A375 (cell line): ENCODE measurements at places on chromosomes 16 and 17. TPM values are rescaled to one million over a fixed set of nuclear protein-coding genes. Genes with fewer than 3 reads are reported as not detected.

Gene PLXDC1
- total RNA-seq: under 0.01 and 0.05 TPM in 2 replicates

Gene NATD1
- total RNA-seq: 2.3 and 2.6 TPM in 2 replicates

Gene CD300LG
- total RNA-seq: not detected in 2 replicates

Gene B4GALNT2
- total RNA-seq: not detected in 2 replicates

Gene GALK1
- 54.3 and 57.9 TPM in 2 replicates for total RNA-seq

Gene ITGAE
- total RNA-seq: 15.5 and 20.7 TPM in 2 replicates

Gene KSR1
- 1.8 and 2.0 TPM in 2 replicates for total RNA-seq

Gene SSTR5
- not detected in 2 replicates for total RNA-seq

Gene ATPAF2
- 27.6 and 32.7 TPM in 2 replicates for total RNA-seq

Gene SPATA32
- total RNA-seq: 0.13 TPM in 1 of 2 replicates, not detected in the other

Gene CD300E
- total RNA-seq: not detected in 2 replicates

Gene FSCN2
- 0.08 and 0.50 TPM in 2 replicates for total RNA-seq

Gene EPX
- total RNA-seq: not detected in 2 replicates

Gene TBC1D3
- not detected in 2 replicates for total RNA-seq

Gene VTN
- total RNA-seq: 0.05 TPM in 1 of 2 replicates, not detected in the other

Gene HOXB3
- total RNA-seq: 11.9 and 13.7 TPM in 2 replicates

Gene CCDC40
- total RNA-seq: 6.7 and 8.1 TPM in 2 replicates

Gene PABPN1L
- not detected in 2 replicates for total RNA-seq

Gene CCL1
- total RNA-seq: not detected in 2 replicates

Gene CDIP1
- 8.0 and 8.1 TPM in 2 replicates for total RNA-seq

Gene GPRC5B
- total RNA-seq: 1.0 and 2.2 TPM in 2 replicates

Gene TEX2
- total RNA-seq: 12.0 and 15.8 TPM in 2 replicates

Gene ZNF500
- total RNA-seq: 7.8 and 8.6 TPM in 2 replicates

Gene CCL8
- not detected in 2 replicates for total RNA-seq

Gene TRIM37
- total RNA-seq: 24.2 and 27.5 TPM in 2 replicates

Gene NAGS
- 0.96 and 0.98 TPM in 2 replicates for total RNA-seq

Gene FBXW10B
- total RNA-seq: 0.30 and 2.2 TPM in 2 replicates

Gene MT1G
- total RNA-seq: not detected in 2 replicates

Gene PTX4
- total RNA-seq: not detected in 2 replicates

Gene KRT33B
- total RNA-seq: 0.29 TPM in 1 of 2 replicates, not detected in the other
